RPMI7951 (cell line): ENCODE measurements at places on chromosomes 3 and 15. TPM values are rescaled to one million over a fixed set of nuclear protein-coding genes. Genes with fewer than 3 reads are reported as not detected.

EPHA6 gene
- total RNA-seq, result not detected in 2 replicates

CLDND1 gene
- 153 and 181 TPM in 2 replicates for total RNA-seq

SCN11A gene
- total RNA-seq, result not detected in 2 replicates

ICE2 gene
- total RNA-seq, result 29.6 and 32.2 TPM in 2 replicates

RASGRF1 gene
- total RNA-seq, result 7.5 and 8.7 TPM in 2 replicates

AP3S2 gene
- total RNA-seq, result 56.0 and 61.0 TPM in 2 replicates

BTLA gene
- total RNA-seq, result 0.10 TPM in 1 of 2 replicates, not detected in the other

DUSP7 gene
- 16.9 and 18.5 TPM in 2 replicates for total RNA-seq

IQCF5 gene
- not detected in 2 replicates for total RNA-seq

PLXNB1 gene
- 4.7 and 14.2 TPM in 2 replicates for total RNA-seq

LHFPL4 gene
- total RNA-seq, result not detected in 2 replicates

GOLGA6B gene
- not detected in 2 replicates for total RNA-seq

HTR3E gene
- total RNA-seq, result not detected in 2 replicates

CCR9 gene
- total RNA-seq, result not detected in 2 replicates

DOCK3 gene
- 0.10 and 0.12 TPM in 2 replicates for total RNA-seq

CLSTN2 gene
- 0.59 and 0.84 TPM in 2 replicates for total RNA-seq

TMCO5A gene
- not detected in 2 replicates for total RNA-seq

PLSCR2 gene
- not detected in 2 replicates for total RNA-seq

ZMYND10 gene
- 2.9 and 5.2 TPM in 2 replicates for total RNA-seq

FGF12 gene
- 0.12 TPM in 1 of 2 replicates, not detected in the other for total RNA-seq

LRRC57 gene
- 32.3 and 33.7 TPM in 2 replicates for total RNA-seq

BFSP2 gene
- not detected in 2 replicates for total RNA-seq

EPHB1 gene
- 1.6 and 2.6 TPM in 2 replicates for total RNA-seq

TRIM42 gene
- not detected in 2 replicates for total RNA-seq

KNL1 gene
- 69.5 and 90.1 TPM in 2 replicates for total RNA-seq

CCR5 gene
- total RNA-seq, result not detected in 2 replicates

RAD18 gene
- 22.0 and 34.1 TPM in 2 replicates for total RNA-seq

GOLGA8K gene
- total RNA-seq, result 0.12 TPM in 1 of 2 replicates, not detected in the other
